Activated T-helper 1 cell treated with anti-CD3 and anti-CD28 coated beads, Interleukin-2, amount 50 U/mL, for 16 hours (primary cell): ENCODE measurements at places on chromosomes 12 and 14.

- DNase-seq = no peak
Observed at GRCh38 chr12:17134315-17134714, 528.4 kb upstream of the LMO3 start.

- no peak for DNase-seq
Observed at GRCh38 chr12:92945659-92946220, 16.6 kb upstream of the EEA1 start.

- DNase-seq = no peak
Observed at GRCh38 chr14:67285876-67286452, 44.7 kb downstream of the PALS1 start.

DNA sequence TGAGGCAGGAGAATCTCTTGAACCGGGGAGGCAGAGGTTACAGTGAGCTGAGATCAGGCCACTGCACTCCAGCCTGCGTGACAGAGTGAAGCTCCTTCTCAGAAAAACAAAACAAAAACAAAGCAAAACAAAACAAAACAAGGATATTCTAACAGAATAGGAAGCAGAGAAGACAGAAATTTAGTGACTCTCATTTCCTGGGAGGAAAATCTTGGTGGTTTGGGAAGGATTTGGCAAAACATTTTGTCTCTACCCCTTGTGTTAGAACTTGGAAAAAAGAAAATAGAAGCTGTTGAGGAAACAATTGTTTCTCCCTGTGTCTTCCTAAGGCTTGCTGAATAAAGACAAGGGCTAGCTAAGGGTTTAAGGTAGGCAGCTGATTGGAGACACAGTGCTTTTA lies 79.7 kb upstream of the PTPRR start:
- no peak for DNase-seq

DNA sequence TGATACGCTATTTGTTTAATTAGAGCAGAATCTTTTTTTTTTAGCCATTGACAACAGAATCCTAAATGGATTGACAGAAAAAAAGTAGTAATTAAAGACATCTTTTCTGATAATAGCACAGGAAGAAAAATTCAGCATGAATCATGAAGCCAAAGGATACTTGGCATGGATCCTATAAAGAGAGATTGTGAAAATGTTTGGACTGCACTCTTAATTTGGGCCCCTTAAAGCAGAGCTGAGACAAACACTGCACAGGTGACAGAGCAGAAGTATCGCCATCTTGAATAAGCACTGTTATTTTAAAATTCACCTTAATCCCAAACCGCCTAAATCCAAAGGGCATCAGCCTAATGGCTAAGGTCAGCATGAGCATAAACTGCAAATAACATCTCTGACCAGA lies 48.8 kb upstream of the SEL1L start:
- no peak for DNase-seq

GRCh38 chr14:64387782-64388532 lies at the start of gene MTHFD1:
TSS of gene MTHFD1 (plus strand) at chr14:64388353. CDS start at chr14:64388428, 75 bp downstream.
- DNase-seq = peak; percentile 94

GRCh38 chr12:52044292-52044983 lies 6.8 kb upstream of the NR4A1 start:
- no peak for DNase-seq

DNA sequence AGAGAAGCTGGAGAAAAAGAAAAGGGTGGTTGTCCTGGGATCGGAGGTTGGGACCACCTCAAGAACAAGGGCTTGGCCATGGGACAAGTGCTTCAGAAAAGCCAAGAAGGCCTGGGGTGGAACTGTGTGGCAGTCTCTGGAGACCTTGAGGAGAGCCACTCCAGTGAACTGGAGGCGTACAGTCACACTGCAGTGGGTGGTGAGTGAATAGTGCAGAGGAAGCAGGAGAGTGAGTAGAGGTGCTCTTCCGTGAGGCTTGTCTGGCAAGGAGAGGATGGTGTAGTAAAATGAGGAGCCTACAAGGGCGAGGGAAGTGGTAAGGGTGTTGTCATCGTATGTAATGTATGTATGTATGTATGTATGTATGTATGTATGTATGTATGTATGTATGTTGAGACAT lies 20.9 kb downstream of the RASSF3 start:
- DNase-seq = no peak

DNA sequence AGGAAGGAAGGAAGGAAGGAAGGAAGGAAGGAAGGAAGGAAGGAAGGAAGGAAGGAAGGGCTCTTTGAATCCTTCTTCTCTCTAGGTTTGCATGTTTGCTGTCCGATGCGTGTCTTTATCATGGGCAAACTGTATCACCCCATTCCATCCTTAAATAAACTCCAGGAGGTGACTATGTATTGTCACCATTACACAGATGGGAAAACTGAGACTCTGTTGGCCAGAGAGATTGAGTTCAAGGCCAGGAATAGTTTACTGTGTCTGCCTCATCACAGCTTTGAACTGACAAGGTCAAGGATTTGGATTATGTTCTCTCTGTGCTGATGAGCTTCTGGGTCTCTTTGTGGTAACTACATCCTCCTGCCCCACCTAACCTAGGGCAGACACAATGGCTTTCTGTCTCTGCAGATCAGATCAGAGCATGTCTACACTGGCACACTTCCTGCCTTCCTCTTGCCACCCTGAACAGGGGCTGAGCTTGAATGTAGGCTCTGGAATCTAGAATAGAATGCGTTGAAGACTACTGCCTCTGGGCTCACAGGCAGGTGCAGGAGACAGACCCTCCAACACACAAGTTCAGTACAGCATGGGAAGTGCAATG lies 78.9 kb upstream of the MAP1LC3B2 start:
- no peak for DNase-seq

DNA sequence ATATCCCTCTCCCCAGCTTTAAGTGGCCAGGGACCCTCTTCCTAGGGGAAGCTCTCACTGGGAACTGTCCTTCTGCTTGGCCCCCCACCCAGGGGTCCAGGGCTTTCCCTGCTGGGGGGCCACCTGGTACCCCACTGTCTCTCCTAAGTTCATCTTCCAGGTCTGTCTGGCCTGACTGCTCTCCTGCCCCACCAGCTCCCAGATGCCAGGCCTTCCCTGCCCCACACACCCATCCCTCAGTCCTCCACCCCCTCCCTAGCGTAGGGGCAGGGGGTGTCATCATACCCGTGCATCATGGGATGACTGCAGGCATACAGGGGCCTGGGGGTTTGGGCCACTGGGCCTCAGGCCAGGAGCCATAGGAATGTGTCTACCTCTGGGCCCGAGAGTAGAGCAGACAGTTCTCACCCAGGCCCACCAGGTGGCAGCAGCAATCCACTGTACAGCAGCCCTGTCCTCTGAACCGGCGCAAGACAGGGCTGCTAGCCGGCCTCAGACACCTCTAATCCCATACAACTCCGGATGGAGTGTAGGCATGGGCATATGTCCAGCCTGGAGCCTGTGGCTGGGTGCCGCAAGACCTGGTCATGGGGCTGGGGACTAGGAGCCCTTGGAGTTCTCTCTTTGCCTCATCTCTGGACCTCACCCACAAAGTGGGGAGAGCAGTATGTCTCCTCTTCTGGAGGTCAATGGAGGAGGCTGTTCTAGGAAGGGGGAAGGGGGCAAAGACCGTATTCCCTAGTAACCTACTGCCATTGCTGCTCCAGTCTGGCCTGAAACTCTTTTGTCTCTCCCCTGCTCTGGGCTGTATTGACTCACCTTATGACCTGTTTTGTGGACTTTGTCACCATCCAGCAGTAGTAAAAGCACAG lies 10.0 kb upstream of the SMARCD1 start:
- peak; percentile 70 for DNase-seq

GRCh38 chr12:109157986-109158385 lies 41.6 kb downstream of the ACACB start:
- no peak for DNase-seq

DNA sequence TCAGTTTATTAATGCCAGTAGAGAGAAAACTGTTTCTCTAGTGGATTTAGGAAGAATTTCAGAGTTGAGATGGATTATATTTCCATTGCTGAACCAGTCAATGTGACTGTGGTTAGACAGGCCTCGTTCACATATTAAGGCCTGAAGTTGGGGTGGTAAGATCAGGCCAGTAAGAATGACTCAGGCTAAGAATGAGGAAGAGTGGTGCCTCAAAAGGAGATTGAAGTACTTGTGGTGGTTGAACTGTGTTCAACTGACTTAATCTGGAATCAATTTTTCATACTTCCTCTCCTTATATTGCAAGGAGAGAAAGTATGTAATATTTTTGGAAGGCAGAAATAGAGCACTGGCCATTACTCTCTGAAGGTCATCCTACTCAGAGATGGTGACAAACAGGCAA lies 37.8 kb upstream of the ATF7IP start:
- no peak for DNase-seq
